ENCODE measurements at places on chromosomes 4 and X. TPM values are rescaled to one million over a fixed set of nuclear protein-coding genes. Genes with fewer than 3 reads are reported as not detected.

The FAM236C gene
- not detected for total RNA-seq

DNA sequence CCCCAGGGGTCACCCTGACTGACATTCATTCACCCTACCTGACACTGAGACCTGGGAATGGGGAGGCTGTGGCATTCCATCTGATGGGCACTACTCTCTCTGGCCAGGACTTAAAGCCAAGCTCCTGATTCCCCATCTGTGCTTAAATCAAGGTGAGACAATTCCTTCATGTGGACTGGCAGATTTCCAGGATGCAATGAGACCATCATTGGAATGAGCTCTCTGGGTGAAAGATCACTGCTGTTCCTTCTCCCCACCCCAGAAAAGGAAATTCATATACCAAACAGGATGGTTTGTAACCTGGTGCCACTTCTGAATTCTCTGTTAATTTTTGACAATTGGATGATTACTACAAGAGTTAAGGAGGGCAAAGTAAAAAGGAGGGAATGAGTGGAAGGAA is 354.8 kb downstream of the MID1IP1 start:
- DNase-seq: no peak

DNA sequence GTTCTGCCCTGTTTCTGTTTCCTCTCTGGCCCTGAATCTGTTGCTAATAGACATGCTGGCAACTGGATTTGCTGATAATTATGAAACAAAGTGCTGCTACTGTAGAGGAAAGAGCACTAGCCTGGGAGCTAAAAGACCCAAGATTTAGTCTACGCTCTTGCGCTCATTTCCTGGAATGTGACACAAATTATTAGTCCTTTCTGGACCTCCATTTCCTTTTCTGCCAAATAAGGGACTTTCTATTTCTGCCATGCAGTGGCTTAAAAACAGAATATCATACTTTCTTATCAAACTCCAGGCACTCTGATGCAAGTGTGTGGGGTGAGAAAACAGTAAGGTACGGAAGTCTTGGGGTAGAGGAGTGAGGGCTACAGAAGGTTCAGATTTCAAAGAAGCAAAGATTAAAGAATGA is 48.3 kb upstream of the GPR174 start:
- DNase-seq: no peak

- DNase-seq: peak; percentile 73
Measured at GRCh38 chr4:79913581-79913980, 159.4 kb downstream of the ANTXR2 start.

DNA sequence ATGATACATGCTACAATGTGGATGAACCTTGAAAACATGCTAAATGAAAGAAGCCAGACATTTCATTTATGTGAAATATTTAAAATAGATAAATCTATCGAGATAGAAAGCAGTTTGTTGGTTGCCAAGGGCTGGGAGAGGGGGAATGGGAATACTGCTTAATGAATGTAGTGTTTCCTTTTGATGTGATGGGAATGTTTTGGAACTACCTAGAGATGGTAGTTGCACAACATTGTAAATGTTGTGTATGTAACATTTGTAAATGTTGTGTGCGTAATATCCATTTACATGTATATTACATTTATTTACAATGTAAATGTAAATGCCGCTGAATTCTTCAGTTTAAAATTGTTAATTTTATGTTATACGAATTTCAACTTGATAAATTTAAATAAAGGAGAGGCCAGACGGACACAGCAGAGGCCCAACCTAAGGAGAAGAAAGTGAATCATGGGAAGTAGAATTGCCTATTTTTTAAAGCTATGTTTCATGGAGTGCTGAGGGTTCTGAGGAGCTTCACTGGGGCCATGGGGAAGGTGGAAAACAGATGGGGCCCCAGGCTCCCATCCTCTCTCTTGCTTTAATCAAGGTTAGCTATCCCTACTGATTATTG is 60.0 kb upstream of the TEX13D start:
- DNase-seq: no peak

DNA sequence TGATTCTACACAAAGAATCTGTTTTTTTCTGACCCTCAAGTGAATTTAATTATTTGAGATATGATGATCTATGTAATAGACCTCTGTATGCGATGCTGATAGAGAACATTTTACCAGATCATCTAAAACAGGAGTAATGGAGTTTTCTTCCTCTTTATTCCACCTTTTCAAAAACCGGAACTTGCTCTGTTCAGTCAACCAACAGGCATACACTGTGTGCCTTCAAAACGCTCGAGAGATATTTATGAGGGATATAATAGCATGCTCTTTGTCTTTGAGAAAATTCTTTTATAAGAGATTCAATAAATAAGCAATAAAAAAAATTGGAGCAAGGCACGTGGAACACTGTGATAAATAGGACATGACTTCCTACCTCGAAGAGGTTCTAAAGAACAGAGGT is 2.0 kb downstream of the NYX start:
- DNase-seq: no peak

DNA sequence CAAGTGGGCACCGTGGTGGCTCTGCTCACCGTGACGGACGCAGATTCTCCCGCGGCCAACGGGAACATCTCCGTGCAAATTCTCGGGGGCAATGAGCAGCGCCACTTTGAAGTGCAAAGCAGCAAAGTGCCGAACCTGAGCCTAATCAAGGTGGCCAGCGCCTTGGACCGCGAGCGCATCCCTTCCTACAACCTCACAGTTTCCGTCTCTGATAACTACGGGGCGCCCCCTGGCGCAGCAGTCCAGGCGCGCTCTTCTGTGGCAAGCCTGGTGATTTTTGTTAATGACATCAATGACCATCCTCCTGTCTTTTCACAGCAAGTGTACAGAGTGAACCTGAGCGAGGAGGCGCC is 2.7 kb downstream of the FAT4 start:
- no peak for DNase-seq

- peak; percentile 8 for DNase-seq
Measured at GRCh38 chr4:137909529-137910309, 332.4 kb downstream of the SLC7A11 start.

GRCh38 chrX:1462596-1463251 is 10.0 kb upstream of the ASMTL start:
- DNase-seq: peak; percentile 85

The NBDY gene
- total RNA-seq: 25.6 TPM

DNA sequence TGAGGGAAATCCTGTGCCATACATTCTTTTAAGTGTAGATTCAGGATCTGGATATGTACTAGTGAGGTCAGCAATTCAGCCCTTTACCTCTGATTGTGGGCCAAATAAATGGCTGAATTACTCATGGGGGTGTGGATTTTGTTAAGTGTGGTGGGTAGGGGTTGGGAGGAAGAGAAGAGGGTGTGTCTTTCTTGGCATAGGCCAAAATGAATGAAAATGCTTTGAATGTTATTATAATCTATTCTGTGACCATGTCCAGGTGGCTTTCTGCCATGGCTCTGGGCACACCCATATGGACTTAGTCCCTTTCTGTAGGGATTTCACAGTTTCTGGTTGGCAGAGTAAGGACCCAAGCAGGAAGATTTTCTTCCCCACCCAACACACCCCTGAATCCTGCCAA is 244.3 kb downstream of the CBR4 start:
- DNase-seq: peak; percentile 71

The ETDA gene
- not detected for total RNA-seq

- DNase-seq: no peak
Measured at GRCh38 chr4:181793096-181793495, 450.1 kb upstream of the TENM3 start.

GRCh38 chr4:145784036-145784435 is 104.1 kb downstream of the C4orf51 start:
- no peak for DNase-seq

GRCh38 chrX:147570483-147570882 is 341.2 kb upstream of the FMR1 start:
- DNase-seq: no peak

GRCh38 chrX:123617007-123617406 is 115.8 kb downstream of the THOC2 start:
- DNase-seq: no peak

The FOXR2 gene
- total RNA-seq: 2.0 TPM

DNA sequence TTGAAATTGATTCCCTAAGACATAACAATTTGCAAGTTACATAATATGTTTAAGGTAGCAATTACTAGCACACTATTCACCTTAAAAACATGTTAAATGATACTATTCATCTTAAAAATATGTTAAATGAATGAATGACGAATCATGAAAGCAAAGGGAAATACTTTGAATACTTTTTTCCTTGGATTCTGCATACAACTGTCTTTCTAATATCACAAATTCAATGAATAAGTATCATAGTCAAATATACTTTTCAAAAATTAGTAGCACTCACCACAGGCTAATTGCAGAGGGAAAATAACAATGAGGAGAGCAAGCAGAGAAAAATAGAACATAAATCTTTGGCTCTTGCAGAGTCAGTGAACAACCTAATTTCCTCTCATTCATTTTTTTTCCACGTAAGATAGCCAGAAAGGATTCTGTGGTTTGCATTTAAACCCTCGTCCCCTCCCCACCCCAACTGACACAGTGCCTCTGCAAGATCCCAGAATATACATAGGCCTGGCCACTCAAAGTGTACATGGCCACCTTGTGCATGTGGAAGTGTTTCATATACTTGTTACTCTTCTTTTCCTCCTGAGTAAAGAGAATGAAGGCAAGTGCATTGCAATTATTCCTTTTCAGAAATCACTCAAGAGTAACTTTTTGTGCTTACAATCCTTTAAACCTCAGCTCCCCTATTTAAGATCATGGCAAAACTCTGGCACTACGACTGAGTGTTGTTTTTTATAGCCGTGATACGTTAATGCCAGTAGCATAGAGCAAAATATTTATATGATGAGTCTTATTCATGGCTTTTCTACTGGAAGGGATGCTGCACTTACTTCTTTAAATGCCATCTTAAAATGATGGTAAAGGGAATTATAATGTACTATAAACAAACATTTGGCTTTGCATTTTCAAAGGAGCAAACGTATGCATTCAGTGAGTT is 236.4 kb downstream of the PDGFC start:
- peak; percentile 24 for DNase-seq

The F8A2 gene
- total RNA-seq: not detected

DNA sequence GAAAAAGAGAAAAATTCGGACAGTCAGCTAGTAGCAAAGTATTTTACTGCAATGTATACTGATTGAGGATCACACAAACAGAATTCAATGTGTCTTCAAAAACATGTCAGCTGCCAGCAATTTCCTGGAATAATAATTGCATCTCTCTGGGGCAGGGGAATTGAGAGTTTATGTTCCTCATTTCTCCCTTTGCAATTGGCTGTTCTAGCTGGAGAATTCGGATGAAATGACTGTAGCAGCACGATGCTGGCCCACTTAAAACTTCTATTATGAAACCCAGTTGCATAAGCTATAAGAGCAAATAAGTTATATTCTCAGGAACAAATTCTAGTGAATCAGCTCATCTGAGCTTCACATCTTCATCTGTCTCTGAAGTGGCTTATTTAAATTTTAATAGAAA is 99.9 kb upstream of the CPEB2 start:
- no peak for DNase-seq

DNA sequence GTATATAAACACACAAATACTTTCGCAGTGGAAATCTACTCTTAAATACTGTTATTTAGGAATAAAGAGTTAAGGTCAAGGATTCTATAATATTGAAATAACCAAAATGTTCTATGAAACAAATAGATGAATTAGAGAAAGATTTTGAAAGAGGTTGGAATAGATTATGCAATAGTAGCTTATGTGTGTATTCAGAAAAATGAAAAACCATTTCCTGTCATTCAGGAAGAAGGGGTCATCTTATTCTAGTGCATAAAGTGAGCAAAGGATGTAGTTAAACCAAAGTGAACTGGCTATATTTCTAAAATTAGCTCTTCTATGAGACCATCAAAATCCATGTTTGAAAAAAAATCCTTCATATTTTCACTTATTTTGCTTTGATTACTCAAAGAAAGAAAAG is 30.0 kb upstream of the MYOZ2 start:
- no peak for DNase-seq

The C4orf50 gene
- total RNA-seq: not detected

DNA sequence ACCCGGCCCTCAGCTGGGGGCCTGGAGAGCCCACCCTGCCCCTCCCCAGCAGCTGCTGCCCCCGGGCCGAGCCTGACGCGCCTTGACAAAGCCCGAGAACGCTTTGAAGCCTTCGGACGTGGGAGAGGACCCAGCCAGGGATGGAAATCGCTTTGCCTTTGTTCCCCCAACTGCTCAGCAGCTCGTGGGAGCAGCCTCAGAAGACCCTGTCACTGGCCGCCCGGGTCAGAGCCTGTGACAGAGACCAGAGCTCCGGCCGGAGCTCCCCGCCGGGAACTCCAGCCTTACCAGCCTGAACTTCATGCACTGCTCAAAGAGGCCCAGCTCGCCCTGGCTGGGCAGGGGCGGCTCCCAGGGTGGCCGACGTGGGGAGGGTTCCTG is 2.6 kb upstream of the SLC6A8 start:
- DNase-seq: no peak

GRCh38 chr4:19514276-19515070 is 737.2 kb upstream of the SLIT2 start:
- DNase-seq: no peak

The CACNA1F gene
- not detected for total RNA-seq

- no peak for DNase-seq
Measured at GRCh38 chrX:27997622-27998021, 16.4 kb upstream of the DCAF8L1 start.

GRCh38 chrX:48475296-48475695 is 703 bp upstream of the FTSJ1 start:
- no peak for DNase-seq

DNA sequence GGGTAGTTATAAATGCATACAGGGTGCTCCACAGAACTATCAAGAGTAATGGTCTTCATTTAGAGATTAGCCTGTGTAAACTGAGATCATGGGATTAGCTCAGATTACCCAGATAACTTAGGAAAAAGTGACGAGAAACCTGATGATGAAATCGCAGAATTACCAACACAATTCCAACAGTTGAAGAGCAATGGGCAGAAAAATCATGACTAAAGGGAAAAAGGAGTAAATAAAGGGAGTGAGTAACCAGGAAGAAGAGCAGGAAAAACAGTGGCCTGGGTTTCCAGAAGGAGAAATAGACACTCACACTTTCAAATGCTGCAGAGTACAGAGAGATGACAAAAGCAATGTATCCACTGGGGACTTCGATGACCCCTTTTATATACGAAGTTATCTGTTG is 817.3 kb downstream of the TRIML1 start:
- no peak for DNase-seq

DNA sequence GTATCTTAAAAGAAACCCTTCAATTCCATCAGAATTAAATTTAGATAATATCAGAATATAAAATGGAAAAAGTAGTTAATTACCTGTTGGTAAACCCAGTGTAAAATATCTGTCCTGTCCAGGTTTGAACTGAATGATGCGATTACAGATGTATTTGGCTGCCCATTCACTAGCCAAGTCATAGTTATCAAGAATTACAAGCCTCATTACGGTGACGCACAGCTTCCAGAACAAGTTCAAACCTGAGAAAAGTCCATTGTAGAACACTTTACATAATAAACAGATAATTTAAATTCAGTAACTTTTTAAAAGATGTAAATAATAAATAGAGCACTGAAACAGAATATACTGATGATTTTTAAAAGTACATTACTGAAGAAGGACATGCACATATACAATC is 4.4 kb downstream of the GNPDA2 start:
- DNase-seq: no peak

The SLC10A4 gene
- total RNA-seq: 0.49 TPM
